ENCODE measurements at places on chromosomes 2 and 18.

DNA sequence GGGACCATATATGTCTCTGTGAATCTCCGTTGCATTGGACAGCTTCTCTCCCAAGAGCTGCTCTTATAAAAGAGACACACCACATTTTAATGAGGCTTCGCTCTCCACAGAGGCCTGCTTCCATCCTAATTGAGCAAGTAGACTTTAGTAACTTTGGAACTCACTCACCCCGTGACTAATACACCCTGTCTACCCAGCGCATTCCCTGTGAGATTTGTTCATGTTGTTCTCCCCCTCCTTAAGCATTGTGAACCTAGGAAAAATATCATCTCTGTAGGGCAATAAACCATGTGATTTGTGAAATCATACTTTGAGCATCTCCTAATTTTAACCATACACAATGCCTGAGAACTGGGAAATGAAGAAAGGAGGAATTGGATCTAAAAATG lies 56.9 kb downstream of the MCFD2 start:
- no peak for DNase-seq

DNA sequence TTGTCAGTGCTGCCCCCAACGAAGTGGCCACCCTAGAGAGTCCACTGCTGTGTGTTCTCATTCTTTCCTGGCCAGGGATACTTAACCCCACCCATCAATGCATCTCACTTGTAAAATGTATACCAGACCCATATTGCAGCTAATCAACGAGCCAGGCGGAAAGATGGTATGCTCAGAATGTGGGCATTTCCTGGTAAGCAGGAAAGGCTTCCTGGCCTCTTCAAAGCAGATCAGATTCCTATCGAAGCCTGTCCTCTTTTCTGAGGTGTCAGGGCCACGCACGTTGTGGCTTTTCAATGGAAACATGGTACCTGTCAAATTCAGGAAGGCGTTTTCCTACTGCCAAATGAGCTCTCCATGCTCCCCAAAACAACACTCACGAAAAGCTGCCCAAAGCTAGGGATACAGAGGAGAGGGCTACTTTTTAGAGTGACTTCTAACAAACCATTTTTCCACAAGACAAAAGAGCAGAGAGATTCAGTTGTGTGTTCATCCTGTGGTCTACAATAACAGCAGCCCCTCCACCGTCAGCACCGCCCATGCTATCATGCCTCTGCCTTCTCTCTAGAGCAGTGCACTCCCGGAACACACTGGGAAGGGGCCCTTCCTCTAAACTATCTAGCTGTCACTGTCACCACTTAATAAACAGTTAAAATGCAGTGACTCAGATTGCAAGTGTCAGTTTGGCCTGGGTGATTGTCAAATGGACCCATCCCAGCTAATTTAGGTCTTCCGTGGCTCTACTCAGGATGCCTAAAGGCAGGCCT lies 535.1 kb downstream of the RNF144A start:
- DNase-seq = no peak

GRCh38 chr2:10482913-10483312 lies 34.8 kb upstream of the ODC1 start:
- no peak for DNase-seq

GRCh38 chr2:221999717-222000116 lies 299.1 kb downstream of the PAX3 start:
- no peak for DNase-seq

DNA sequence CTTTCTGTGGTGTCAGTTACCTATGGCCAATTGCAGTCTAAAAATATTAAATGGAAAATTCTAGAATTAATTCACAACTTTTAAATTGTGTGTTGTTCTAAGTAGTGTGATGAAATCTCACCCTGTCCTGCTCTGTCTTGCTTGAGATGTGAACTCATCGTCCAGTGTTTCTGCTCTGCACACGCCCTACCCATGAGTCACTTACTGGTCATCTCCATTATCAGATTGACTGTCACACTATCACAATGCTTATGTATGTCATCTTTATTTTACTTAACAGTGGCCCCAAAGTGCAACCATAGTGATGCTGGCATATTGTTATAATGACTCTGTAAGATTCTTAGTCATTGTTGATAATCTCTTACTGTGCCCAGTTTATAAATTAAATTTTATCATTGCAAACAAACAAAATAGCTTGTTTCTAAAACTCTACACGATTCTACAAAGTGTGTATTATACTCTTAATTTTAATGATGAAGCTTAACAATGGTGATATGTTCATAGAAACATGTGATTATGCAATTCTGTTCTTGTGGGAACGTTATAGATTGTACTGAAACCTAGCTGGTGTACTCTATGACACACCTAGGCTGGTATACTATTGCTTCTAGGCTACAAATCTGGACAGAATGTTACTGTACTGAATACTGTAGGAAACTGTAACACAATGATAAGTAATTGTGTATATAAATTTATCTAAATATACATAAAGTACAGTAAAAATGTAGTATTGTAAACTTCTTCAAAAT lies 1086.8 kb upstream of the PIK3C3 start:
- peak; percentile 24 for DNase-seq

- DNase-seq = peak; percentile 90
These were observed 717.2 kb downstream of the RNF144A start for GRCh38 chr2:7634409-7634808.

DNA sequence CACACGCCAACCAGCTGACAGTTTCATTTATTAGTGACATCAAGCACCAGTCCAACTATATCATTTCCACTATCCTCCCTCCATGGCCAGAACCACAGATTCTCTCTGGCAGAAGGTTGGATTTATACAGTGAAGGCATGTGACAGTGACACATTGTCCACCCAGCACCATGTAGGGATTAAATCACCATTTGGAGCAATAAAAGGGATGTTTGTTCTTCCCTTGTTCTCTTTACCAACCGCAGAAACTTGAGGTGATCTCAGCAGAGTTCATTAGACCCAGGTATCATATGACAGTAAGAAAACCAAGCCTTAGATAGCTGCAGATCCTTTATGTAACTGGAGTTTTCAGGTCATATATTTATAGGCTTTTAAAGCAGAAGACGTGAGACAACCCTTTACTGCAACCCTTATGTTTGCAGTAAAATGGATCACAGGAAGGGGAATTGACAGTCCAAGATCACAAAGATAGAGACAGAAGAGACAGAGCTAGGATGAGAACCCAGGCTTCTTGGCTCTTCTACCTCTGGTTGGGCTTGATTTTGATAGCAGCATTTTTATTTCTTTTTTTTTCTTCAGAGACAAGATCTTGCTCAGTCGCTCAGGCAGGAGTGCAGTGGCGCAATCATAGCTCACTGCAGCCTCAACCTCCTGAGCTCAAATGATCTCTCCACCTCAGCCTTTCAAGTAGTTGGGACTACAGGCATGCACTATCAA lies 80.1 kb downstream of the XDH start:
- no peak for DNase-seq

- DNase-seq = peak; percentile 87
These were observed 989.2 kb downstream of the CPS1 start for GRCh38 chr2:211545582-211545981.

DNA sequence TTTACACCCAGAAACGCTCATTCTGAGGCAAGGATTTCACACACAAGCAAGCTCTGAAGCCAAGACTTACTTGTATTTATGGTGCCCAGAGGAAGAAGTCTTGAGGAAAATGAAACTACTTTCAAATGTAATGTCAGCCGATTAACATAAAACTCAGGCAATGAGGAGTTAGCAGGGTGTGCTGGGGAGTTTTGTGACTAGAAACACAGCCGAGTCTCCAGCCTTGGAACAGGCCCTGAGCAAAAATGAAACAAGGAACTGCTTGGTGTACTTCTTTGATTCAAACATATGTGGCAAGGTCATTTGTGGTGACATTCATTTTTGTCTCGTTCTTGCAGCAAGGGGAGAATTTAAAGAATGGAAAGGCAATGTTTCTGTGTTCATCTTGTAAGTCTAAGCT lies 4.5 kb downstream of the DYTN start:
- DNase-seq = no peak

DNA sequence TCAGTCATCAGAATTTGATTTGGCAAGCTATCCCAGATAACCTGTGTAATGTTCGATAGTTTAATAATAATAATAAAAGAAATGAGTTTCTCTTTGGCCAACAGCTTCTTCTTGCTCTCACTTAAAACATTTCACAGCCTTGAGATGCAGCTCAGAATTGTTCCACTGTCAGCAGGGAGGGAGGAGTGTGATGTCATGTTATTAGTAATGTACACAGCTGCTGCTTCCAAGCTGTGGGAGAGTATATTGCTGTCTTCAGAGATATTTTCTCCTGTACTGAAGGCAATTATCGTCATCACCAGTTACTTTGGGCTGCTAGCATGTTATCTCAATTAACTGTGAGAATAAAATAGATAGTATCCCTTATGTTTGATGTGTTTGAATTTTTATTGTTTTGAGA lies 146.9 kb upstream of the MAP3K20 start:
- peak; percentile 54 for DNase-seq

DNA sequence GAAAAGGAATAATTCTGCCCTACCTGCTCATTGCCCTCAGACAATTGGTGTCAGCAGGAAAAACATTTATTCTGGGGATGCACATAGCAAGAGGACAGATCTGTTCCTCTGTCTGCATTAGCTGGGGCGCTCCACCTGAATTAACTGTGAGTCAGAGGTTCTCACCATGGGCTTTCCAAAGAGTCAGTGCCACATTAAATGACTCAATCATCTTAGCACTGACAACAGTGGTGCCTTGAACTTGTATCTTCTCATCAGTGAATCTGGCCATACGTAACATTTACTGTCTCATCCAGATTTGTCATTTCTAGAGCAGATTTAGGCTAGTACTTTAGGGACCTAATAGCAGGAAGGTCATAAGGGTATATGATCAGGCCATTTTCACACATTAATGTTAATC lies 358.1 kb upstream of the CRIM1 start:
- DNase-seq = no peak

DNA sequence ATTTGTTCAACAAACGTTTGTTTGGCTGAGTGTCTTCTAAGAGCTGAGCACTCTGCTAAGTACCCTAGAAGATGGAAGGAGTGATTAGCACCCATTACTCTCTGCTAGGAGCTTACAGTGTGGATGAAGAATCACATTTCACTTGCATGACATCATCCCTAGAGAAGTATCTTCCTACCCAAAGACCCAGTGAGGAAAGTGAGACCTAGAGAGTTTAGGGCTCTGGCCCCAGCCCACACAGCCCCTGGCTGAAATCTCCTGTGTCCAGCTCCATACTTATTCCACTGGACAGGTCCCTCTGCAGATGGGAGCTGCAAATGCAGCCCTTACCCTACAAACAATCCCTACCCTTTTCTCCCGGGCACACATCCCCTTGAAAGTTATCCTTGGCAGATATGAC lies 26.8 kb upstream of the EPAS1 start:
- no peak for DNase-seq

DNA sequence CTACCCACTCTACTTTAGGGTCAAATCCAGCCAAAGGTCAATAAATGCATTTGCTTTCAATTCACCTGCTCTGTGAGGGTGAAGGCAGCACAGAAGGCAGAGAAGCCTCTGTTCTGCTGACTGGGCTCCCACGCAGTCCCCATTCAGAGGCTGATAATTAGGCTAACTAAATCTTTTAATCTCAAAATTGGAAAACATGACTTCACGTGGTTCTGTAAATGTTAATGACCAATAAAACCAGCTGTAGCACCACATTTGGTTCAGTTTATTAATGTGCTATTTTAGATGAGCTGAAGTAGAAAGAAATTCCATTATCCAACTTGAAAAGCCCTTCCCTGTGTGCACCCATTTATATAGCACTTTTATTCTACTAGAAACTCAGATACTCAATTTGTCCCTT lies 310.6 kb downstream of the C1D start:
- no peak for DNase-seq

- DNase-seq = no peak
These were observed 3.8 kb downstream of the EMILIN1 start for GRCh38 chr2:27081984-27082772.

DNA sequence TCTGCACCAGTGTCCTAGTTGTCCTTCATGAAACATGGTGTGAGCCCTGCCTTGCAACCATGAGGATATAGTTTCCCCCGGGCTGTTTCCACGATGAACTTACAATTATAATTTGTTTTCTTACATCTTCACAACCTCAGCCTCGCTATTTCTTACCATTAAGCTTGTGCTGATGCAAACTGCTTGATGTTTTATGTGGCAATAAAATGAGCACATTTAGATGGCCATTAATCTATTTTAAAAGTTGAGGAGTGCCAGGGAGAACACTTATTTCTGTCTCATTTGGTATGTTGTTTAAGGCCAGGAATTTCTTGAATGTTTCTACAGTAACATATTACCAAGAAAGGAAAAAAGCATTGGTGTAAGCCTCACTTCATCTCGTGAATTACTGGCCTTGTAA lies 214.5 kb upstream of the SLC8A1 start:
- DNase-seq = no peak

GRCh38 chr2:85769983-85770362 lies 16.2 kb downstream of the ATOH8 start:
- peak; percentile 65 for DNase-seq

GRCh38 chr2:179751163-179751809 lies 110.1 kb downstream of the ZNF385B start:
- peak; percentile 32 for DNase-seq

- DNase-seq = no peak
These were observed 352.4 kb downstream of the PTPRM start for GRCh38 chr18:7919565-7919964.

DNA sequence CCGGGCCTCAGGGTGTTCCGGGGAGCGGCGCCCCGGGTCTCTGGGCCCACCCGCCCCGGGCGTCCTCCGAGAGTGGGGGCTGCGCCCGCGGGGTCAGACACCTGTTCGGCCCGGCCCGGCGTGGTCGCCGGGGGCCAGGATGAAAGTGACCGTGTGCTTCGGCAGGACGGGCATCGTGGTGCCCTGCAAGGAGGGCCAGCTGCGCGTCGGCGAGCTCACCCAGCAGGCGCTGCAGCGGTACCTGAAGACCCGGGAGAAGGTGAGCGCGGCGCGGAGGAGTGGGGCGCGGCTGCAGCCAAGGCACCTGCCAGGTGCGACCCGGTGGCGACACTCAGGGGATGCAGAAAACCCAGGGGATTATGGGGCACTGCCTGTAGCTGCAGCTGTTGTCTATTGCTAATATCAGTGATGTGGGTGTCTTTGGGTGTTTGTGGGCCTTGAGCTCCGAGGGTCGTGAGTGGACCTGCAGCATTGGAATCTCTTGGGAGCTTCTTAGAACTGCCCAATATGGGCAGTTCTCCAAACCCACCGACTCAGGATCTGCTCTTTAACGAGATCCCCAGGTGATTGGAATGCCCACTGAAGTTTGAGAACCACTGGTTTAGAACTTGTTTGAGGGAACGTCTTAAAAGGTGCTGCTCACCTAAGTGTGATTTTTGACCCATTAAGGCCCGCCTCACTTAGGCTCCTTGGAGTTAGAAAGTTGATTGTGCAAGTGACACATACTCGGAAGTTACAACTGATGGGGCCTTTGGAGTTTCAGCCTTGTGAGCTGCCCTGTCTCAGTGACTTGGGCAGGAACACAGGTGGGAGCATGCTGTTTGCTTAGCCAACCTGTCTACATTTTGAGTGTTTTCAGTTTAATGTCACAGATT lies 823 bp downstream of the PARD3B start:
- DNase-seq = peak; percentile 46
